ENCODE measurements at places on chromosomes 3 and 15. TPM values are rescaled to one million over a fixed set of nuclear protein-coding genes. Genes with fewer than 3 reads are reported as not detected.

- DNase-seq, result no peak
These were observed 21.0 kb downstream of the RFT1 start for GRCh38 chr3:53109190-53109589.

- no peak for DNase-seq
These were observed 185.2 kb downstream of the KLHL25 start for GRCh38 chr15:85609492-85609891.

DNA sequence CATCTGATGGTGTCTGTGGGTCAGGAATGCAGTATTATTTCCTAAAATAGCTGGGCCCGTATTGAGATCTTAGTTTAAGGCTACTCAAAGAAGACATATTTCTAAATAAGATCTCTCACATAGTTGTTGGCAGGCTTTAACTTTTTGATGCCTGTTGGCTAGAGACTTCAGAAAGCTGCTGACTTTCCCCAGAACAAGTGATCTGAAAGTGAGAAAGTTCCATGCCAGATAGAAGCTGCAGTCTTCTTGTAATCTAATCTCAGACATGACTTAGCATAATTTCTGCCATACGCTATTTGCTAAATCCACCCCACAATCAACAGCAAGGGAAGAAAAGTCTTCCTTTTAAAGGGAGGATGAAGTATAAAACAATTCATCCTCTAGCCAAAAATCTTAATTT is 867.1 kb downstream of the IGSF11 start:
- no peak for DNase-seq

The ZKSCAN7 gene
- 15.9 TPM for polyA plus RNA-seq

The ITGA11 gene
- 2.6 TPM for polyA plus RNA-seq

All from renal pelvis (tissue), 12 donors.